ENCODE measurements at places on chromosomes 5 and 9.

DNA sequence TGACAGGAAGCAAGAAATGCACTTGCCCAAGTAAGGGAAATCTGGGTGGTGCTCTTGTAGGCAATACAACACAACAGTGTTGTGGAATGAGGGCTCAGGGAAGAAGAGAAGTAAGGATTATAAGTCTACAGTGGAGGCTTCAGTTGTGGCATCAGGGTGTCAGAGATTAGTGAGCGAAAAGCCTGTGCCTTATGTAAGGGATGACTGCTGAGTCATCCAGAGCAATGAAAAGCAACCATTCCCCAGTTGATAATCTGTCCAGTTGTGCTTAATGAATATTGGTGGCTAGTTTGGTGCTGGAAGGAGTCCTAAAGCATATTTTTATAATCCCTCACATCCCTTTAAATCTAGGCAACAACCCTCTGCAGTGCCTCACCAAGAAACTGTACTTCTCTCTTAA lies 42.0 kb downstream of the FBXO38 start:
- no peak for DNase-seq

GRCh38 chr5:38669361-38669880 lies 113.0 kb upstream of the LIFR start:
- DNase-seq = no peak

GRCh38 chr5:39073767-39074016 lies 507 bp downstream of the RICTOR start:
- no peak for DNase-seq

- no peak for DNase-seq
Measured at GRCh38 chr9:107750741-107751566, 261.4 kb upstream of the KLF4 start.

DNA sequence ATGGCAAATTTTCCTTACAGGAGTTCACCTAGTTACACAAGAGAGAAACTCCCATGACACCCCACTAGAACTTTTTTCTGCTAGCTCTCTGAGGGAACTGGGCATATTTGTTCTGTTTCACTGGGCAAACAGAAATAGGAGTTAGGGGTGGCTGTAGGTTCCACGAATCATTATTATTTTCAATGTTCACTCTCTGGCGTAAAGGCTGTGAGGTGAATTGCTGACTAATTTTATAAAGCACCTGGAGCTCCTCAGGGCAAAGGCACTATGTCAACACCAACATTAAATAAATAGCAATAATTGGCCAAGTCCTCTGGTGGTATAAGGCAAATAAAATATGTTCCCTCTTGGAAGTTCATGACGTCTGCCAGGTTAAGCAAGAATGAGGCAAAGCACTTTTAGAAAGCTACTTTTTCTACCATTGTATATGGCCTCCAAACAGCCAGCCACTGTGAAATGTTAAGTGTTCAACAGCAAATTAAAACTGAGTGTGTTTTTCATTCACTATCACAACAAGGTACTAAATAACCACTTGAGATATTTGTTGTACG lies 344.6 kb downstream of the PDE4D start:
- DNase-seq = no peak

DNA sequence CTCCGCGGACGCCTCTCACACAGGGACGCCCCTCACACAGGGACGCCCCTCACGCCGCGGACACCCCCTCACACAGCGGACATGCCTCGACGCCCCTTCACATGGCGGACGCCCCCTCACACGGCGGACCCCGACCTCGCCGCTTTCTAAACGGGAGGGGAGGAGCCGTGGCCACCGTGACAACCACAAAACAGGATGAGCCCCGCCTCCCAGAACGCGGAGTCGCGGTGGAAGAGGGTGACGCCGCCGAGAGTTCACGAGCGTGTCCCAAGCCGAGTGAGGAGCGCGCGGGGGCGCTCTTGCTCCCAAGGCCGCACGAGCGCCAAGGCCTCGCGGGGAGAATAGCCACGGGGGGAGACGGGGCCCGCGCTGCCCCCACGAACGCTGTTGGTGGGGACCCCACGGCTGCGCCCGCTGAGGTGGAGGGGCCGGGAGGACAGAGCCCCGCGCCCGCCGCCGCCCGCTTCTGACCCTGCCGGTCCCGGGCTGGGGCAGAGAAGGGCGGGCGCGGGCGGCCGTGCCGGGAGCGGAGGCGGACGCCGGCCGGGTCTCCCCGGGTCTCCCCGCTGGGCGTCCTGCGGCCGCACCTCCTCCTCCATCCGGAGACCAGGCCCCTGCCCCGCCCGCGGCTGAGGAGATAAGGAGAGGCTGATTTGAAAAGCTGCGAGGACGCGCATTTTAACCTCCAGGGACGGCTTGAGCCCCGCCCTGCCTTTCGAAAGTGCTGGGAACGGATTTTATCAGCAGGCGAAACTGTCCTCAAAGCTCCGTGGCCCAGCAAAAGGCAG lies 3.9 kb upstream of the NKD2 start:
- peak; percentile 25 for DNase-seq

GRCh38 chr9:90958328-90958727 lies 156.7 kb downstream of the SYK start:
- DNase-seq = no peak

DNA sequence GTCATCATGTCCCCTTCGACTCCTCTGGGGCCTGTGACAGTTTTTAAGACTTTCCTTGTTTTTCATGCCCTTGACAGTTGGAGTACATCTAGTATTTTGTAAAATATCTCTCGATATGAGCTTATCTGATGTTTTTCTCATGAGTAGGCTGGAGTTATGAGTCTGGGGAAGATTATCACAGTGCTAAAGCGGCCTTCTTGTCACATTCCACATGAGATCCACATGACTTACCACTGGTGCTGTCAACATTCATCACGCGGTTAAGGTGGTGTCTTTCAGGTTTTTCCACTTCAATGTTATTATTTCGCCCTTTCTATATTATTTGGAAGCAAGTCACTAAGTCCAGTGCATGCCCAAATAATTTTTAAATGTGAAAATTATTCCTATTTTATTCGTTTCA lies 17.1 kb upstream of the CAST start:
- no peak for DNase-seq

DNA sequence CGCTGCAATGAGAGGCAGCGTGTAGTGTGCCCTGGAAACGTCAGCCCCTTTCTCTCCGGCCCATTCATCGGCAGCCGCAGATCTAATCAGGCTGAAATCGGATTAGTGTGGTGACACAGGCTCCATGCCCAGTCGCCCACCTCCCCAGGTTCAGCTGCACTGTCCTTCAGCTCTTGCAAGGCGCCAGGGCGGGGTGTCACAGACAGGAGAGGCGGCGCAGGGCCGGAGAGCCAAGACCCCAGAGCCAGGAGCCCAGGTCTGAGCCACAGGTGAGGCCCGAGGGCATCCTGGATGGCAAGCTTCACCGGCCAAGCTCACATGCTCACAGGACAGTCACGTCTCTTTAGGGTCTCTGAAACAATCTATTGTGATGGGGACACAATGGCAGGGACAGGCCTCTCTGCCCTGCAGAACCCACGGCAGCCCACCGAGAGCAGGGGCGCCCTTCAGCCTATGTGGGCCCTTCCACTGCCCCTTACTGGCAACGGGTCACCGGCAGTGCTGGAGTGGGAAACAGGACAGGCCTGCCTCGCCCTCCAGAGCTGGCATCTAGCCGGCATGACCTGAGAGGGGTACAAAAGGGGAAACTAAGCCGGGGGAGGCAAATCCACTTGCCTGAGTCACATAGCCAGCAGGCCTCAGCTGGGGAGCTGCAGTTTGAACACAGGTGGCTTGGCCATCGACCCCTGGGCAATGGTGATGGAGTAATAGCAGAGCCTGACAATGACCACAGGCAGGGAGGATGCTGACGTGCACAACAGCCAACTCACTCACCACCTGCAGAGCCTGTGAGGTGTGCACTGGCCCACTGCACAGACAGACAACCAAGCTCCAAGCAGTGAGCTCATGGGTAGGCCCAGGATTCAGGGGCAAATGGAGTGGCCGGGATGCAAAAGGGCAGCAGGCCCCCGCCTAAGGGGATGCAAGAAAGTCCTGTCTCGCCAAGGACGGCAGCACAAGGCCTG lies 48.1 kb downstream of the VAV2 start:
- DNase-seq = no peak

DNA sequence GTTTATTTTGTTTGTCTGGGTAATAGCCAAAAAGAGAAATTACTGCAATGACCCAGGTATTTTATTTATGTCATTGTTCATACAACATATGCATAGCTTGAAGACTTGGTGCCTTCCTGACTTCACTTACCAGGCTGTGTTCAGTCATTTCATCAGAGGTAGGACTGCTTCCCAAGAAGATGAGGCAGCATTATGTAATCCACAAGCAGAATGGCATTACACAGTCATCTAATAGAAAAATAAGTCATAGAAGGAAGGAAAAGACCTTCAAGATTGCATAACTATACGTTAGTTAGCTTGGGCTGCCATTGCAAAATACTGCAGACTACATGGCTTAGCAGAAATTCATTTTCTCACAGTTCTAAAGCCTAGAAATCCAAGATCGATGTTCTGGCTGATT lies 167.5 kb downstream of the NMUR2 start:
- no peak for DNase-seq

- DNase-seq = no peak
Measured at GRCh38 chr9:77507212-77507961, 140.7 kb downstream of the GNA14 start.

DNA sequence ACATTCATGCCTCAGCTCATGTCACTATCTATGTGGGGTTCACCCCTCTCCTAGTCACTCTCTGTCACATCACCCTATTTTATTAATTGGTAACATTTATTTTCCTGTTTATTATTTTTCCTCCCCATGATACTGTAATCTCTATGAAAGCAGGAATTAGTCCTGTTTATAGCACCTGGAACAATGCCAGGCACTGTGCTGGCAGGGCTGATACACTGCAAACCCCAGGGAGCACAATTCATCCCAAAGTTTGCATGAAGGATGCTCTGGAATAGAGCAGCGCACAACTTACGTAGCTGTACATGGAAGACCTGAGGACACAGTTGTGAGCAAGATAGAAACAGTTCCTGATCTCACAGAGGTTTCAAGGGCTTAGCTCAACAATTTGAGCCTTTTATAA lies 103.2 kb downstream of the NSG2 start:
- DNase-seq = no peak

Data from activated CD4-positive, alpha-beta T cell treated with anti-CD3 and anti-CD28 coated beads for 1 hour (primary cell).